ENCODE measurements at places on chromosomes 5 and 9.
A peak's percentile ranks its signal among the peaks of the same experiment; 100 is the strongest.

- DNase-seq, result no peak
Observed at GRCh38 chr9:111603041-111603440, 3.6 kb upstream of the PTGR1 start.

DNA sequence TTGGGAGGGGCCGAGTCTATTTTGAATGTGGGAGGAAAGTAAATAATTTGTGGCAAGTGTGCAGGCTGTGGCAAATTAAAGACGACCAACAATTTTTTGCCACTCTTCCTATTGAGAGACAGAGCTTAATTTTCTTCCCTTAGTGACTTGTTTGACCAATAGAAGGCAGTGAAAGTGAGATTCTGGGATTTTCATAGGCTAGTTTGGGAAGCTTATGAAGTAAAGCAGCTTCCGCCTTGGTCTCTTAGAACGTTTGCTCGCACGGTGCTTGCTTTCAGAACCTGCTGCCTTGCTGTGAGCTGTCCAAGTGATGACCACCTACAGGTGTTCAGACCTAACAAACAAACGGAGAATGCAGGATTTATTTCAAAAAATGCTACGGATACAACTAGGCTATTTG, 6.7 kb upstream of the OR1N2 start:
- no peak for DNase-seq

- DNase-seq, result no peak
Observed at GRCh38 chr9:121728916-121729315, 77.5 kb downstream of the DAB2IP start.

DNA sequence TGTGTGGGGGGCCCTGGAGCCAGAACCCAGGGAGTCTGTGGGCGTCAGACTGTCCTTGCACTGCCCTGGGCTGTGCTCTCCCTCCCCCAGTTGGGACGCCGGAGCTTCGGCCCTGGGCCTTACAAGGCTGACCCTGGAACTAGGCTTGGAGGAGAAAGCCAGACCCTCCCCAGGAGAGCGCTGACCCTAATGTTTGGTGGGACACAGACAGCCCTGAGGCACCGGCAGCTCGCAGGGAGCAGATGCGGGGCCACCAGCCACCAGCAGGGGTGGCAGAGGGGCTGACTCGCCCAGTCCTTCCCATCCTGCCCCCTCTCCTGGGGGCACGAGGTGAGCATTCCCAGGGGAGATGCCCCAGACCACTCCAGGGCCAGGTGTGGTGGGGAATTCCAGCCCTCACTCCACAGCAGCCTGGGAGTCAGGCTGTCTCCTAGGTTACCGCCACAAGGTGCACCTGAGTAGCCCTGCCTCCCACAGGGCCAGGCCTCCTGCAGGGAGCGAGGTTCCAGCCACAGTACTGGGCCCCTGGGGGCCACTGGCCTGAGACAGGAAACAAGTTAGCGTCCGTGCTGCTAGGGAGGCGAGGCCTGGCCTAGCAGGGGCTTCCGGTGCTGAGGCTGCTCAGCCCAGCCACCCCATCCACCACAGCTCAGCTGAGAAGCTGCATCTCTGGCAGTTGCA, 134.6 kb downstream of the OLFM1 start:
- no peak for DNase-seq

DNA sequence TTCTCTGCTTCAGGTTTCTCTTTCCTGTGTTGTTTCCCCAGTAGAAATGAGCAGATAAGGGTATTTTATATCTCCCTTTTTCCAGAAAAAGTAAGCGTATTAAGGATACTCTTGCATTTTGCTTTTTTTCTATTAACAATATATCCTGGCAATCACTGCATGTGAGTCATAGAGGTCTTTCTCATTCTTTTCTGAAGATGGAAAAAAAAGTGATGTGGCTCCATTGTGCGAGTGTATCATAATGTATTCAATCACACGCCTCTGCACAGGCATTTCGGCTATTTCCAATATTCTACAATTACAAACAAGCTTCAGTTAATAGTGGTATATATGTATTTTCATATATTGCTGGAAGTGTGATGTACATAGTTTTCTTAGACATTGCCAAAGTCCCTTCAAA, 155.9 kb downstream of the MED27 start:
- DNase-seq, result no peak

- no peak for DNase-seq
Observed at GRCh38 chr9:93057703-93058354, 672 bp upstream of the SUSD3 start.

DNA sequence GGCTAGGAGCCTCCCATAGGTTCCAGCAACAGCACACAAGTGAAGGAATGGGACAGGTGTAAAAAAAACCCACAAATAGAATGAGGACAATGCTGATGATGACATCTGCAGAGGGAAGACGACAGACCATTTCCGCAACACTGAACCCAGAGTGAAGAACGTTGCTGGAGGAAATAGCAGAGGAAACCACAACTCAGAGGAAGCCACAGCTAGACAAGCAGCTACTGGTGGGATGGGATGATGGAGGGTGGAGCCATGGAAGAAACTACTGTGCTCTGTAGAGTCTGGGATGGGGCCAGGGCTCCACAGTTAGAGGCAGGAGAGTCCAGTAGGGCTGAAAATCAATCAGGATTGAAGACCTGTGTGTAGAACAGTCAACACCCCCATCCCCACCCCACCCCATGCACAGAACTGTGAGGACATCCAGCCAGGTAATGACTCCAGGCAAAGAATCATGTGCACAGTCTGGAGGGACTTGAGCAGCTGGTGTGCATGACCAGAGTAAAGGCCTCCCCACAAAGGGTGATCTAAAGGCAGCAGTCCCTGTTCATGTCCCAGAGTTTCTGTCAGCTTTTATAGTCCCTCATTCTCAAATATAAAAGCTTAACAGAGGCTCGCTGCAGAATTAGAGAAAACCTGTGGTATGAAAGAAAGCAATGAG, 65.2 kb upstream of the SPIN1 start:
- peak; percentile 74 for DNase-seq

GRCh38 chr5:112210430-112211005, 208.6 kb downstream of the EPB41L4A start:
- DNase-seq, result peak; percentile 40

DNA sequence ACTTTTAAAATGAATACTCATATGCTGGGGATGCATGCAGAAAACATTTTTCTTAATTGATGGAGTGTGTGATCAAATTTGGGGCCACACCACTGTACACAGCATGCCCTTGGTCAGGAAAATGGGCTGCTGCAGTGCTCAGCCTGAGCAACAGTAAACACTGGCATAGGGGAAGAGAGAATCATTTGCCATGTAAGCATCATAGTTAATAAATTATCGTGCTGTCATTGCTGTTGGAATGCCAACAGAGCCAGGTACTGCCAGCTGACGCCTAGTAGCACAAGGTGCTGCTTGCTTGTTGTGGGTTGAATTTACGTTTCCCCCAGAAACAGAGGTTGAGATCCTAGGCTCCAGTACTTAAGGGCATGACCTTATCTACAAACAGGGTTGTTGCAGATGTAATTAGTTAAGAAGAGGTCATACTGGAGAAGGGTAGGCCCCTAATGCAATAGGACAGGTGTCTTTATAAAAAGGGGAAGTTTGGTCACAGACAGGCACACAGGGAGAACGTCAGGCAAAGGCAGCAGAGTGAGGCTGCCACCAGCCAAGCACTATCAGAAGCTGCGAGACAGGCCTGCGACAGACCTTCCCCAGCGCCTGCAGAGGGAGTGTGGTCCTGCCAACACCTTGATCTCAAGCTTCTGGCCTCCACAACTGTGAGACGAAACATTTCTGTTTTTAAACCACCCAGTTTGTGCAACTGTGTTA, 25.3 kb downstream of the DAP start:
- no peak for DNase-seq

- no peak for DNase-seq
Observed at GRCh38 chr5:166505544-166505943, 1785.9 kb upstream of the WWC1 start.

DNA sequence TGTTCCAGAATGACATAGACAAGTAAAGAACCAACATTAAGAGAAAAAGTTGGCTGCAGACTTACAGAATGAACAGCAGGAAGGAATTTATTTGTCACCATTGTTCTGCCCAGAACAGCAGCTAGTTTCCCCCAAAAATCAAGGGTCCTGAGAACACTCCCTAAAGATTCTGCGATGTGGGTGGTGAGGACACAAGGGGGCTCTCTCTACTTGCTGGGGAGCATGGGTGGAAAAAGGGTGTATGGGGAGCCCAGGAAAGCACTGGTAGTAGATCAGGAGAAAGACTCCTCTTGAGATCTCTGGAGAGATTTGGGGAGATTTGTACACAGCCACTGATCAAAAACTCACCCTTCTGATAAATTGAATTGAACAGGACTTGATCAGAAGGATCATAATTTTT, 316.5 kb downstream of the KCTD16 start:
- DNase-seq, result no peak

DNA sequence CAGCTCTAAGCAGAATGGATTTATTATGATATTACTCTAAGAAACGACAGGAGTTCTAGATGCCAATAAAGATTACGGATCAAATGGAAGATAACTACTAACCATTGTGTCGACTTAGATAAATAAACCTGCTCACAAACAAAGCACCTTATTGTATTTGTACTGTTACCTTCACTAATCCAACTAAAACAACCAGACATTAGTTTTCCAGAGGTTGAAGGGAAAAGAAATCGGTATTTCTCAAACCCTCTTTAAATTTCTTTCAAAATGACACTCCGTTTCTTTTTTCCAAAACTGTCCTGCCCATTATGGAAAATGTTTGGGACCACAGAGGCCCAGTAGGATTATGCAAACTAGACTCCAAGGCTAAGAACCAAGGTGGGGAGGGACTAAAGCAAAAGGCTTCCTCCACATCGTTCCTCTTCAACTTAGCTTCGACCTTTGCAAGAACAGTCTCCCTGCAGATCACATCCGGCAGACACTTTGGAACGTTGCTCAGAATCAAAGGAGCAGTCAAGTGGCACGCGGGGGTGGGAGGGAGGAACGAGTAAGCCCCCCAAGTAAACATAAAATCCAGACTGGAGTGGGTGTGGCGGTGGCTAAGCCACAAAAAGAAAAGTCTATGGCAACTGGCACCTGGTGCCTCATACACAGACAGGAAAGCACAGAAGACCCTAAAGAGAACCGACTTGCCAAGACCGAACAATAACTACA, 2.7 kb downstream of the MLLT3 start:
- DNase-seq, result peak; percentile 54

GRCh38 chr5:175897285-175897684, 25.9 kb downstream of the CPLX2 start:
- no peak for DNase-seq

GRCh38 chr5:125034331-125034730, 287.9 kb upstream of the ZNF608 start:
- no peak for DNase-seq

DNA sequence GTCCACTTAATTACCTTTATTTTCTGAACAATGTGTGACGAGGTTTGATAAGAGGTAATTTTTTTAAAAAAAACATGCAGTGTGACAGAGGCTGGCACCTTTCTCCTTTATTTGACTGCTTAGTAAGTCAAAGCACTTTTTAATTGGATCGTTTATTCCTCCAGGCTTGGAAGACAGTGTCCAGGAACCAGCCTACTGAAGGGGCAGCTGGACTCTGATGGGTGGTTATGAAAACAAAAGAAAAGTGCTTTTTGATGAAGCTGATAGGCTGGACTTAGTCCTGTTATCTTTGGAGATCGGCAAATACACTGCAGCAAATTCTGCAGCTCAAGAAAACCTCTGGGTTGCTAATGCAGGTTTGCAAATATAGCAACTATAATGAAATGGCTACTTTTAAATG, 141.7 kb downstream of the DCP2 start:
- no peak for DNase-seq

DNA sequence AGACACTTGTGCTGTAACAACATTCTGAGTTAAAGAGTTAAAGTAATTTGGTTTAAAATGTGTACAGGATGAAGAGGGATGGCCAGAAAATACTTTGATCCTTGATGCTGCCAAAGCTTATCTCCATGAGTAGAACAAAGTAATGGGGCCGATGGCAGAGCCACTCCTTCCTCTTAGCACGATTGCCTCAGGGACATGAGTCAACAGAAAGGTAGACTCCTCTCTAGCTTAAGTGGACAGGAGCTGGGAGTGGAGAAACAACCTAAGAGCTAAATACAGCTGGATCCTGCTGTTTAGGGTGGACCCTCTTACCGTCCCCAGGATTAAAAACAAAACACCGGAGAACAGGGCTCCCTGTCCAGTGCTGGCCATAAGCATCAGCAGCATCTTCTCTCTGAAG, 267.3 kb downstream of the IRX1 start:
- no peak for DNase-seq

DNA sequence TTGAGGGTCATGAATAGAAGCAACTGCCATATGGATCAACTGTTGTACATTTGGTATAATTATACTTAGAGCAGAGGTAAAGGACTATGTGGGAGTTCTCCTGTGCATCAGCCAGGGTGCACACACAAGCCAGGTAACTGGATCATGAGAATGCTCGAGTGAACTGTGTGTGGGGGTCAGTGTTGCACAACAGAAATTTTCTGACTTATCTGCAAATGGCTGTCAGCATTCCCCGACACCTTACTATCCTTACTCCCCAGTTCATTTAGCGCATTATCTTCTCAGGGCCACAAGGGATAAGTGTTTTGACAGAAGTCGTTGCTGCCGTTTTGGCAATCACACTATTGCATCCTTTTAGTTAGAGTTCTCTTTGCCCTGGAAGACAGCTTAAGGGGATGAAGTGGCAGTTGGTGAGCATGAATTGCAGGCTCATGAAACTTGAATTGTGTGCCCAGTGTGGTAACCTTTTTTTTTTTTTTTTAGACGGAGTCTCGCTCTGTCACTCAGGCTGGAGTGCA, 1.7 kb downstream of the CANX start:
- DNase-seq, result no peak

GRCh38 chr5:113902917-113903660, 389.6 kb downstream of the YTHDC2 start:
- no peak for DNase-seq

DNA sequence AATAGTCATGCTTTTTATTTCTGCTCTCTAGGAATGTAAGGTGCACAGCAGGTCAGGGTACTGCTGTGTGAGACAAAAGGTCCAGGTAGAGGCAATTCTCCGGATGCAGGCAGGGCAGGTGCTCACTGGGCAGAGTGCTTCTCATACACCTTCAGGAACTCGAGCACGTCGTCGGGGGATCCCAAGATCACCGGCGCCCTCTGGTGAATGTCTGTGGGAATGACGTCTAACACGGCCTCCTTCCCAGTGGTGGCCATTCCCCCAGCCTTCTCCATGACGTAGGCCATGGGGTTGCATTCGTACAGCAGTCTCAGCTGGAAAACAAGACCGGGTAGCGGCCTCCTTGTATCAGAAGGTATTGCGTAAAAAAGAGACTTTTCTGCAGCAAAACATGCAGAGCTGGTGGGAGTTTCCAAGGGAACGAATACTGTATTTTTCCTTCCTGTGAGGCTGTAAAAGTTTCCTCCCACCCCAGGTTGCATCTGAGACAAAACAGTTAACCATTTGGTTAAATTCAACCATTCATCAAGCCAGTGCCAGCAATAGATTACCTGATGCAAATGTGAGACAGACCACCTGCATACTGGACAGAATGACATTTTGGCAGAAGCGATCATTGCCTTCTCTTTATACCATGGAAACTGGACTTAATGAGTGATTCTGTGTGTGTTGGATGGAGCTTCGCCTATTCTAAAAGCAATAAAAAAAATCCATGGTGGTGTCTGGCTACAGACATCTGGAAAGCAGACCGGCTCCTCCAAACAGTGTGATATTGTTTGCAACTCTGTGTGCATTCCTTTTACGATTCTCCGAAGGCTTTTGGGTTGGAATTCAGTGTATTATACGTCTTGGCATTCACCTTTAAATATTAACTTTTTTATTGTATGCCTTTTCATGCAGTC, 9.9 kb upstream of the FBP2 start:
- DNase-seq, result peak; percentile 85

Measured in activated CD8-positive, alpha-beta T cell treated with anti-CD3 and anti-CD28 coated beads for 36 hours (primary cell).